Frontal cortex (tissue), 4 donors: ENCODE measurements at places on chromosomes 5 and 9.

DNA sequence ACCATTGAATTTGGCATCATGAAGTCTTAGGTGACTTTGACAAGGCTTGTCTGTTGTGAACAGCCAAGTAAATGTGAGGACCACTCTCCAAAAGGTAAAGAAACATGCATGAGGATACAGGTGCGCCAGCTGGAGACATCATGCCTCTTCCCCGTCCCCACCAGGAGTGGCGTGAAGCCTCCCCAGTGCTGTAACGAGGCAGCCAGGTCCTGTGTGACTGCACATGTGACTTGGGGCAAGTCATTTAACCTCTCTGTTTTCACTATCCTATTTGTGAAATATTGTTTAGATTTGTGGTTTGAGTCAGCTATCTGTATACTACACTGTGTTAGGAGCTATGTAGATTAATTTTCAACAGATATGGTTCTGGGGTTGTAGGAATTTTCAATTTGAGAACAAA lies 65.0 kb downstream of the DOCK8 start:
- no peak for DNase-seq

DNA sequence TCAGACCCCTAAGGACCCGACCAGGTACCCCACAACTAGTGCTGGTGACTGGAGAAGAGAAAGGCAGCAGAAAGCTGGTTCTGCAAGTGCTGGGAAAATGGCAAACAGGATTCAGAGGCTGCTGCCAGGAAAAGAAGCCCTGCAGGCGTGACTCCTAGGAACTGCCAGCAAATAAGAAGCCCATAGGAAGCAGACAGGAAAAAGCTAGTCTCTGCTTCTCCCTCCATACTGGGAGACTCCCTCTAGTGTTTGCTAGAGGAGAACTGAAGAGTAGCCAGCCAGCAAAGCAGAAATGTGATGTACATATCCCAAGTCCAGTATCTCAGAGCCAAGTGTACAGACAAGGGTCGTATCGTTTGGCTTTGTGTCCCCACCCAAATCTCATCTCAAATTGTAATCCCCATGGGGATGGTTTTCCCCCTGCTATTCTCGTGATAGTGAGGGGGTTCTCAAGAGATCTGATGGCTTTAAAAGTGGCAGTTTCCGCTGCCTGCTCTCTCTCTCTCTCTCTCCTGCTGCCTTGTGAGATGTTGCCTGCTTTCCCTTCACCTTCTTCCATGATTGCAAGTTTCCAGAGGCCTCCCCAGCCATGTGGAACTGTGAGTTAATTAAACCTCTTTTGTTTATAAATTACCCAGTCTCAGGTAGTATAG lies 38.1 kb upstream of the TUSC1 start:
- DNase-seq = no peak

DNA sequence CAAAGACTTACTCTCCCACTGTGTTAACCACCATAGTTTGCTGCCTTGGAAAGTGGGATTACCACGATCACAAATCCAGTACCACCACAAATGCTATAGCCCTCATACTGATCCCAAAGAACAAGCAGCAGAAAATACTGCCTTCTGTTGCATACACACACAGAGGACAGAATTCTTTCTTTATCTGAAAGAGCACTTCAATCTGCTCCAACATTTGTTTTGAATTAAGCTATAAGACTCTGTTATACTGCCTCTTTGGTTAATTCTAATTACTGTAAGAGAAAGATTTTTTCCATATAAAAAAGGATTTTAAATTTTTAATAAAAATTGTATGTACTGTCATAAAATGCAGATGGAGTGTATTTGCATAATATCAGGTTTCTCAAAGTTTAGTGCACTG lies 69.8 kb downstream of the YIPF5 start:
- no peak for DNase-seq

GRCh38 chr9:93317495-93318094 lies 133.7 kb downstream of the WNK2 start:
- no peak for DNase-seq

GRCh38 chr5:40552981-40553380 lies 126.7 kb upstream of the PTGER4 start:
- no peak for DNase-seq

DNA sequence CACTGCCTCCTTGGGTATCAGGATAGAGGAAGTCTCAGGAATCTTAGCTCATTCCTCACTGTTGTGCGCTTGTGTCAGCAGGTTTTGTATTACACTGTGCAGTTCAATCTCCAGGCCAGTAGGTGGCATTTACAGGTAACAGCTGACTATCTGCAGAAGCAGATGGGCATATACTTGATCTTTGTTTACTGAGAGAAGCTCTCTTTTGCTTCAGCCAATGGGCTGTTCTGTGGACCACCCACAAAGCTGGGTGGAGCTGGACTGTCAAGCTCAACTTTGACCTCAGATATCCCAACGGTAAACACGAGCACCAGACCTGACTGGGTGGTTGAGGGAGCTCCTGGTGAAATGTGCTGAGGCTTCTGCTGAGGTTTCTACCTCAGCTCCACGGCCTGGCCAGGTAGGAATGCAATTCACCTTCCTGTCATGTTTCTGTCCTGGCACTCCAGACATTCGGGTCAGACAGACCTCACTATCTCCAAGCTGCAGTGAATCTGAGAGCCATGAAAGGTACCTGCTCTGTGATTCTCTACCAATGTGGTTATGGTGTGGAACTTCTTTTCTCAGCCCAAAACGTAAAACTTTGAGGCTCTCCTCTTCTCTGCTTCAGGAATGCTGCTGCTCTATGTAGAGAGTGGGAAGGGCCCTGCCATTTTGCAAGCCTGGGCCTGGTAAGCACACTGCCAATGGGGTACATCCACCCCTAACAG lies 167.9 kb upstream of the ACTBL2 start:
- DNase-seq = no peak

DNA sequence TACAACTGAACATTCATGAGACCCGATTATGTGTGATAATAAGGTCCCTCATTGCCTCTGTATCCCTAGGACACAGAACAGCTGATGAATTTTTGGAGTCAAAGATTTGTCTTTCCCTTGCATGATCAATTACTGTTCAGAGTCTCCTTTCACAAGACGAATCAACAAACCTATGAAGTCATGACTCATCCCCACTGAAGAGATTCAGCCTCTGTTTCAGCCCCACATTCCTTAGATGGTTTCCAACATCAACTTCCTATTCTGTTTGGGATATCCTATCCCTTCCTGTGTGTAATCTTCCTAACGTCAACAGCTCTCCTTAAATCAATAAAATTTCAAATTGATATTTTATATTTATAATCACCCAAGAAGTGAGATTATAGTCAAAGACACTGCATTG lies 199.0 kb downstream of the DNAH5 start:
- DNase-seq = no peak

GRCh38 chr5:103041071-103041676 lies 78.8 kb downstream of the GIN1 start:
- DNase-seq = no peak

GRCh38 chr5:176846335-176847140 lies 36.2 kb downstream of the UNC5A start:
- no peak for DNase-seq

DNA sequence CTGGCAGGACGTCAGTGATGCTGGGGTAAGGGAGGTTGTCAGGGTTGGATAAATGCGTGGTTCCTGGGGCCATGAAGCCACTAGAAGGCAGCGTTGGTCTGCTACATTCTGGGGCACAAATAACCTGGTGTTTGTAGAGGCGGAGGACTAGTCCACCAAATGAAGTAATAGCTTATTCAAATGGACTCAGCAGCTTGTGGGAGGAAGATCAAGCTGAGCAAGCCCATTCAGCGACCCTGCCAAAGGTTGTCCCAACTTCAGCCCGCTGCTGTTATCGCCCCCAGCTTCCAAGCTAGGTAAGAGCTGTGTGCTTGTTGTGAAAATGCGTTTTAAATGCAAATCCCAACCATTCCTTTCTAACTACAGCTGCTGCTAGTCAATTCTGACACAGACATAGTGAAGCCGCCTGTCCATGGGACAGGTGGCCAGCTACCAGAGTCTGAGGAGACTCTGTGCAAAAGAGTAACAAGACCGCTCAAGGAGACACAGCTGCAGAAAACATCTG lies 7.6 kb upstream of the FAM240B start:
- no peak for DNase-seq

DNA sequence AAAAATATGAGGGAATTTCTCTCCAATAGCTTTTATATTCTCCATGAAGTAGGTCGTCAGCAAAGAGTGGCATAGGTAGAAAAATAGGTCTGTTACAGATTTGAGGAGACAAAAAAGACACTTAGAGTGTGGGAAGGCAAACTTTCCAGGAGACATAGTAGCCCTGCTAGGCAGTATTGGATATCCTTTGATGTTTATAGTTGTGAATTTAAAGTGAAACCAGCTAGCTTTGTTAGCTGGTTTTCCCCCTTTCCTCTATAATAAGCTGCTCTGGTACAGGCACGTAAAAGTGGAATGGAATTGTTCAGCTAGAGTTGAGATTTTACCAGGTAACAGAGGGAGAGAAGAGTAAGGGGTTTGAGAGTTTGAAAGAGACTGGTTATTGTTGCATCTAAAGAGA lies 17.1 kb upstream of the APC start:
- no peak for DNase-seq
